SW 1271 (cell line): ENCODE measurements at places on chromosomes 5 and 9.

DNA sequence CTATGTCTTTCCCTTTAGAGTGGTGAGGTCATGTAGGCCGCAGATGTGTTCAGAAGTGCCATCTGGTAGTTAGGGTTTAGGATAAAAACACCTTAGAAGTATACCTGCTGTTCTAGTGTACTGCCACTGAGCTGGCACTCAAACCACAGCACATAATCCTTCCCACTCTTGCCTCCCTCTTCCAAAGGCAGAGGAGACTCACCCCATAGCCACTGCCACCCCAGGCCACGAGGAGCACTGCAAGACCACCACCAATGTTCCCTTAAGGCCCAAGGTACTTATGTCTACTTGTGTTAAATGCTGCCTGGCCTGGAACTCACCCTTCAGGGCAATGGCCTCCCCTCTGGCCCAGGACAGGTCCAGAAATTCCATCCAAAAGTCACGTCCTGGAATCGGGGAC is 379.5 kb upstream of the EDIL3 start:
- no peak for DNase-seq

DNA sequence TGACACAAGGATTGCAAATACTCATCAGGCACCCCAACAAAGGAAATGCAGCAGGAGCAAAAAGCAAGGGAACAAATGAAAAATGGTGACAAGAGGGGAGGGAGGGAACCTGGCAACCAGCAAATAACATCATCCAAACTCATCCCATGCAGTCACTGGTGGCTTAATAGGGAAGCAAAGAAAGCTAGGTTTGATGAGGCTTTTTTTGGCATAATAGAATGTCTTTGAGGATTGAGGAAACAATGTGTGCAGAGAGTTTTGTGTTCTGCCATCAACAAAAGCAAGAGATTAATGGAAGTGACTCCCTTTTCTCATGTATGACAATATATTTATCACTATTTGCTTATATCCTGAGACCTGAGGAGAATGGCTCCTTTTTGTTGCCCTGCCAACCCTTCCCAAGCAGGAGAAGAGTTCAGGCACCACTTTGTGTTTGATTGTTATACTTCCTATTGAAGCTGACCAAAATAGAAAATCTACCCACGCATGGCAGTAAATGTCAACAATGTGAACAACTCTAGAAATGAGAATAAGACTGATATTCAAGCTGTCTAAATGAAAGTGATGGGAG is 375.7 kb downstream of the CAAP1 start:
- DNase-seq, result no peak

- peak; percentile 31 for DNase-seq
Measured at GRCh38 chr5:157464519-157465171, 4.6 kb downstream of the NIPAL4 start.

GRCh38 chr5:131647048-131647769 is 12.2 kb upstream of the RAPGEF6 start:
- DNase-seq, result no peak

- DNase-seq, result peak; percentile 21
Measured at GRCh38 chr5:90783460-90784333, 225.1 kb downstream of the ADGRV1 start.

DNA sequence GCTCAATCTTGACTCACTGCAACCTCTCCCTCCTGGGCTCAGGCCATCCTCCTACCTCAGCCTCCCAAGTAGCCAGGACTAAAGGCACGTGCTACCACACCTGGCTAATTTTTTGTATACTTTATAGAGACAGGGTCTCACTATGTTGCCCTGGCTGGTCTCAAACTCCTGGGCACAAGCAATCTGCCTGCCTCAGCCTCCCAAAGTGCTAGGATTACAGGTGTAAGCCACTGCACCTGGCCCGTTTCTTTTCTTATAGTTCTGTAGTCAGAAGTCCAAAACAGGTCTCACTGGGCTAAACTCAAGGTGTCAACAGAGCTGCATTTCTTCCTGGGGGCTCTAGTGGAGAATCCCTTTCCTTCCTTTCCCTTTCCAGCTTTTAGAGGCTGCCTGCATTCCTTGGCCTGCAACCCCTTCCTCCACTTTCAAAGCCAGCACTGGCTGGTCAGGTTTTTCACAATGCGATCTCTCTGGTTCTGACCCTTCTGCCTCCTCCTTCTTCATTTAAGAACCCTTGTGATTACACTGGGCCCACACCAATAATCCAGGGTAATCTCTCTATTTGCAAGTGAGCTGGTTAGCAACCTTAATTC is 16.3 kb downstream of the IRF1 start:
- DNase-seq, result no peak

GRCh38 chr9:107378006-107378405 is 94.9 kb downstream of the RAD23B start:
- DNase-seq, result no peak

DNA sequence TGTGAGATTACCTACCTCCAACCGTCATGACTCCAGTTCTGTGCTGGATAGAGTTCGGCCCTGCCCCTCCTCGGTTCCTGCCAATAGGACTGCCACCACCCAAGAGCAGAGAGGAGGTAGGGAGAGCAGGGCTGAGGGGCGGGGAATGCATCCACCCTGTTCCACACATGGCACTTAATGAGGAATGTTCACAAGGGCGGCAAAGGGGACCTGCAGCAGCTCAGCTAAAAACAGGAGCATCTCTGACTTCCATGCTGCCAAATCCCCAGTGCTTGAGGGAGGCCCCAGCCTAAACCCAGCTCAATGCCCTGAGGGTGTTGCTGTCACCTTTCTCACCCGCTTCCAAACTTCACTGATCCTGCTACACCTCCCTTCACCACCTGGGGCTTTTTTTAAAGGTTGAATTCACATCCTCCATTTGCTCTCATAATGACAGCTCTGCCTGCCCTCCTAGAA is 7.8 kb upstream of the DELE1 start:
- DNase-seq, result no peak

DNA sequence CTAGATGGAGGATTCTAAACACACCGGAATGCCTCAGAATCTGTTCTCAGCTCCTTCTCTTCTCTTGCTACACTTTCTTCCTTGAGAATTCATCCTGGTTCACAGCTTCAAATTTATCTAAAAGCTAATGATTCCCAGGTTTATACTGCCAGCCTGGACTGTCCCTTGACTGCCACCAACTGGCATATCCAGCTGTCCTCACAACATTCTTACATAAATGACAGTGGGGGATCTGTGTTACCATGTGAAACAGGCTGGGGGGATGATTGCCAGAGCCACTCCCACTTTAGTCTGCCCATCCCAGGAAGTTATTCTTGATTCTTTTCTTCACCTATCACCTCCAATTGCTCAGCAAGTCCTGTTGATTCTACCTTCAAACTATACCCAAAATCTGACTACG is 27.2 kb upstream of the ZFR start:
- DNase-seq, result peak; percentile 18

- no peak for DNase-seq
Measured at GRCh38 chr5:73805449-73805848, 179.5 kb downstream of the ARHGEF28 start.

- DNase-seq, result no peak
Measured at GRCh38 chr9:16136961-16137360, 584.1 kb downstream of the CCDC171 start.

DNA sequence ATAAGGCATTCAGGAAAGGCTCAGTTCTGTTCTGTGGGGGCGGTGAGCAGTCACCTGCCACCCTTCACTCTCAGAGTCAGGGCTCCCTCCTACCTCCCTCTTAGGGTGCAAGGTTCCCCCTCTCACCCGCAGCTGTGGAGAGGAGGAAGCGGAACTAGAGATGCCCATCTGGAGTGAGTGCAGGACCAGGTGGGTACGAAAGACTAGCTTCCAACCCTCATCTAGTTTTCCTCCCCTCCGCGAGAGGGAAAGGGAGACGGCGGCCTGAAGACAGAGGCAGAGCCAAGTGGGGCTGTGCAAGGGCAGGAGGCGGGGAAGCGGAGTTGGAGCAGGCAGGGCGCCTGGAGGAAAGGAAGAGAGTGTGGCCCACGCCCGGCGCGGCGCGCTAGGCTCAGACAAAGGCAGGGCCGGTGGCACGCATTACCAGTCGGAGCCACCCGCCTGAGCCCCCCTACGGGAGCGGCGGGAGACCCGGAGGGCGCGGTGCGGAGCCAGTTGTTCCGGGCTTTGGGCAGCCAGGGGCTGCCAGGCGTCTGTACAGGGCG is 7.3 kb downstream of the PRR7 start:
- no peak for DNase-seq

GRCh38 chr5:91061946-91062562 is 321.1 kb downstream of the ARRDC3 start:
- no peak for DNase-seq
